ENCODE measurements at places on chromosomes 12 and 14.

- DNase-seq: no peak
These were observed 8.2 kb downstream of the SIX1 start for GRCh38 chr14:60640859-60641741.

DNA sequence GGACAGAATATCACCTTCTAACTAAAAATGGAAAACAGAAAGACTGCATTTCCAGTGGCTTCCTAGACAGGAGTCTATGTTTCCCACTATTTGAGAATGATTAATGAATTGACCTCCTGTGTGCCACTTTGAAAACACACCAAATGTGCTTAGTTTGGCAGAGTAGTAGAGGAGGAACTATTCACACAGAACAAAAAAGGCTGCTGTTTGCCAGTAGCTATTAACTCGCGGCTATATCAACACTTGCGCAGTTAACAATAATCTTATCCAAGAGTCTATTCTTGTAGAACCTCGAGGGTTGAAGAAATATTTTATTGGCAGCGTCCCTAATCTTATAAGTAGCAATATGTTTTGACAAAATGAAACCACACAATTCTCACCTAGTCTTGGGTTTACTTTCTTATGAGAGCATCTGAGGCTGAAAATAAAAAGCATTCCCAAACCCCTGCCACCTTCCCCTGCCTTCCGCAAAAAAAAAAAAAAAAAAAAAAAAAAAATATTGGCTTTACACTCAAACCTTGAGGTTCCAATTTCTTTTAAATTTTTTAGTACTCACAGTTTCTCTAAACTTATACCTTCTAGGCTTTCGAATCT lies 127.3 kb upstream of the FLRT2 start:
- DNase-seq: no peak

DNA sequence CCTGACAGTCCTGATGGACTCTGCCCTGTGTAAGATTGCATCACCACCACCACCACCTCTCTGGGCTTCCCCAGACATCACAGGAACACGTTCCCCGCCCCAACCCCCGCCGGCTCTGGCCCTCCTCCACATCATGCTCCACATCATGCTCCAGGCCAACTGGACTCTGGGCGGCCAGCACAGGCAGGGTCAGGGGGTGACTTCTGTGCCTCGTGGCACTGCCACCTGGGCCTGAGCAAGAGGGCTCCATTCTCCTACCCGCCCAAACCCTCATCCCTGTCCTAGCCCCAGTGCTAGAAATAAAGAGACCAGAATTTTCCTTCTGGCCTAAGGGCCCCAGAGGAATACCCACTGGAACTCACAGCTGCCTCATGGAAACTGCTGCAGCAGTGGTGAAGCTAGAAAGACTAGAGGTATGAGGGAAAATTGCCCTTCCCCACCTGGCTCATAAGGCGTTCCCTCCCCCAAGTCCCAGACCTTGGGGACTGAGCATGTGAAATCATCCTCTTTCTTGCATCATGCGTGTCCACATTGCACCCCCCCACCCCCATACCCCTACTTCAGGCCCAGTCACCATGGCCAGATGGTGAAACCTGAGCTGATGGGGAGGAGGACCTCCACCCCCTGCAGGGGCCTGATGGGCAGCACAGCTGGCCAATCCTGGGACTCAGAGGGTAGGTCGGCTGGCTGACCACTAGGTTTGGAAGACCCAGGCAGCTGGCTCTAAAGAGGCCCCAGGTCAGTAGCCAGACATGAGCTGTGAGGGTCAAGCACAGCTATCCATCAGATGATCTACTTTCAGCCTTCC lies at the start of gene INHBE:
TSS of gene INHBE (plus strand) at position 742 of the 808 bp plus-strand sequence. CDS start 230 bp downstream, outside the sequence.
- no peak for DNase-seq

GRCh38 chr12:68140556-68140955 lies 19.0 kb downstream of the IFNG start:
- DNase-seq: no peak

DNA sequence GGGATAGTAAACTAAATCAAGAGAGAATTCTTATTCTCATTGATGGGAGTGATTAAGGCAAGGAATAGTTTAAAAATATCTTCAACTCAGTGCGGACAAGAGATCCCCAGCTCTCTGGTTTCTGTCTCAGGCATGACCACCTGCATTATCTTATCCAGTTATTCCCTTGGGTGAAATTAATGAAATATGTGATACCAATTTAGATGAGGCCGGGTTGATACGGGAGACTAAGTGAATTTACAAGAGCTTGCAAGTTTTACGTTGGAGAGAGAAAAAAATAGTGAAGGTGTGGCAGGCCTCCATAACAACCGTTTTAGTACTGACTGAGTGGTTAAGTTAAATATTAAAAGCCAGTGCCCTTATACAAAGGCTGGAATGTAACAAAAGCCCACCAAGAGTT lies 61.1 kb upstream of the PLBD1 start:
- DNase-seq: no peak

- no peak for DNase-seq
These were observed 2.0 kb upstream of the ANKRD9 start for GRCh38 chr14:102511538-102511937.

GRCh38 chr12:108576660-108577234 lies 14.4 kb downstream of the ISCU start:
- DNase-seq: no peak

- DNase-seq: no peak
These were observed 23.6 kb downstream of the PYGL start for GRCh38 chr14:50920482-50921230.

DNA sequence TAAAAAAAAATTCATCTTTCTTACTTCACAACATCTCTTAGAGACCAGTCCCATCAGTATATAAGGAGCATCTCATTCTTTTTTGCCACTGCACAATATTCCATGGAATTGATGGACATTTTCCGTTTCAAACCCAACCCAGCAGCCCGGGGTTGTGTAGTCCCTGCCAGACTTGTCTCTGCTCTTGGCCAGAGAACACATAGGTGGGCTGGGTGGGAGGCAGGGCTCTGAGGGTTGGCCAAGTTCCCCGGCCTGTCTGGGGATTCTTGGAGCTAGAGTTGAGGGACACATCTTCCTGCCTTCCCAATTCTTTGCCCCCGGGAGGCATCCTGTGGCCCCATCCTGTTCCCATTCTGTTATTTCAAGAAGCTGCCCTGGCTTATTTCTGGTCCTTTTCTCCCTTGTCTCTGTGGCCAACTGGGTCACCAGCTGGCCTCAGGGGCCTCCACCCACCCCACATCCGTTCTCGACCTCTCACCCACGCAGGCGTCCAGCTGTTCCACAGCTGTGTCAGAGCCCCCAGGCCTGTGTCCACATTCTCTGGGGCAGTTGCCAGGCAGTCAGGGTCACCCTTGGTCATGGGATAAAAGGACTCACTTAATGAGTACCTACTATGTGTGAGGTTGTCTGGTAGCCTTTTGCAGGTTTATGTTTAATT lies 52.0 kb upstream of the CCDC63 start:
- DNase-seq: no peak

DNA sequence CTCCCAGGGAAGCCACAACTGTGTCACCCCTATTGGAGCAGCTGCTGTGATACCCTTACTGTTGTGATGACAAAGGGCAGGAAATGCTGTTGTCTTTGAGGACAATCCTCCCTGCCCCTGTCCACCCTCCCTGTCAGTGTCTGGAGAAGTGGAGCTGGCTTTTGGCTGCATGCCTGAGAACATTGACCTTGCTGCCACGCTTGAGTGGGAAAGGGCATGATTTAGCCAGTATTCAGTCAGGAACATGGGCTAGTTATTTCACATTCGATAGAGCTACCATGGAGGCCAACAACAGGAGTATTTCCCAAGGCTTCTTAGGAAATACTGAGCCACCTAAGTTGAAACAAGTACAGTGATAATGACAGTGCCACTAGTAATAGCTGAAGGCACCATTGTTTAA lies 59.4 kb downstream of the MYRFL start:
- no peak for DNase-seq

- no peak for DNase-seq
These were observed 224.3 kb upstream of the NAV3 start for GRCh38 chr12:77606348-77606747.

GRCh38 chr14:35808076-35808637 lies 938 bp downstream of the RALGAPA1 start:
- no peak for DNase-seq

- no peak for DNase-seq
These were observed 14.1 kb downstream of the SGPP1 start for GRCh38 chr14:63713764-63714163.

DNA sequence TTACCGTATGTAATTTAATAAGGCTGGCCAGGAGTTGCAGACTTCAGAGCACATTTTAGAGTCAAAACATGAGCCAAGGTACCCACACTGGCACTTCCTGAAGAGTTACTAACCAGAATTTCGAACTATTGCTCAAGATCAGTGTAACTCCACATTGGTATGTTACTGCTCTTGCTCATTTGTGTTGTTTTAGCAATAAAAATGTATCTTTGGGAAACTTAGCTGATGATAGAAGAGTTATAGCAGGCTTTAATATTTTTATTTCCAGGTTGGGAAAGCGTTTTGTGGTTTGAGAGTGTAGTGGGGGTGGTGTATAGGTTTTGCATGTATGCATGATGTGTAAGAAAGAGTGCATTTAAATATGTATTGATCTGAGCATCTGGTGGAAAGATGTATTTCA lies 96.6 kb downstream of the SCN8A start:
- DNase-seq: no peak

DNA sequence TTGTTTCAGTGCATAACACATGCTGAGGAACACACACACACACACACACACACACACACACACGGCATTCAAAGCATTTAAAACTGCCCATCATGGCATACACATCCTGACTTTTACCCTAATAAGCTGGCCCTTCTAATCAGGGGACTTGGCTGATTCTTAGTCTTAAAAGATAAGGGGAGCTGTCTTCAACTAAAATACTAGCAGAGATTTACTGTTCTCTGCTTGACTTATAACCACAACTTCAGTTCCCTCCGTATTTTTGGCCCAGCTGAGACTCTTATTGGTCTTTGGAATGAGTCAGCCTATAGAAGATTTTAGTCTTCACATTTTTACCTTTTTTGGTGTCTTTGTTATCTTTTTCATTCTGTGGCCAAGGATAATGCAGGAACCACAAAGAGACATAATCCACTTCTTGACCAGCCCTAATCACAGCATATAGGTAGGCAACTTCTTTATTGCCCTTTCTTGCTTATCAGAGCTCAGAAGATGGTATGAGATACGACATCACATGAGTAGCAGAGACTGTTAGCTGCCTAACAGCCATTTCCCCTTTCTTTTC lies 25.1 kb upstream of the SLC8A3 start:
- DNase-seq: no peak

DNA sequence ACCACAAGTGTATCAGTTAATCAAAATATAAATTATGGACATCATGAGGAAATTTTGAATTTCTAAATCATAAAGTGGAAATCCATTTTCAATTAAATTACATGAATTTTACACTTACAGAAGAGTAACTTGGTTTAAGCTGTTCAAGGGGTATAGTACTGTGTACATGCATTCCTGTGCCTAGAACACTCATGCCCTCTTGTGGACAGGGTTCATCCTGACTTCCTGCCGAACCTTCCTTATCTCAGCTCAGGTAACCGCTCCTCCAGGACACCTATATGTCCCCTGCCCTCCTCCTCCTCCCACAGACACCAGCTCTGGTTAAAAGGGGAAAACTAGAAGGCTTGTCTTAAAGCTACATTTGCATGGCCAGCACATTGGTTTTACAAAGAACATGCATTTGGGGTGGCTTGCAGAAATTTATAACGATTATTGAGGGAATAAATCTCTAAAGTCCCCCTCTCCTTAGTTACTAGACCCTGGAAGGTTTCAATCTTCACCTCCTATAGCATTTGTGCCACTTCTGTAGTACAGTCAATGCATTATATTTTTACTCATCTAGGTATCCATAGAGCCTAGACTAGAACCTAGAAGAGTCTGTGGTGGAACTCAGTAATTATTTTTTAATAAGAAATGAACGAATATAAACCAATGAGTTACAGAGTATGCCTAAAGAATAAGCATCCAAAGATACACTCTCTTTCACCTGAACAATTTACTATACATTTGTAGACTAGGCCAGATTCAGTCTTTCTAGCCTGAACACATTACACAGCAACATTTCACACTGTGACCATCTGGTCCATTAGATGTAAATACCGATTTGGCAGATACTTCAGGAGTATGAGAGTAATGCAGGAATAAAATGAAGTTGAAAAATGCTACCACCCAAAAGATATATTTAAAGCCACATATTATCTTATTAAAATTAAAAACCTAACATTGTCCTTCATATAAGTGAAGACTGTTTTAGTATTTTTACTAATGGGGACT lies 345.6 kb downstream of the PAWR start:
- DNase-seq: no peak

DNA sequence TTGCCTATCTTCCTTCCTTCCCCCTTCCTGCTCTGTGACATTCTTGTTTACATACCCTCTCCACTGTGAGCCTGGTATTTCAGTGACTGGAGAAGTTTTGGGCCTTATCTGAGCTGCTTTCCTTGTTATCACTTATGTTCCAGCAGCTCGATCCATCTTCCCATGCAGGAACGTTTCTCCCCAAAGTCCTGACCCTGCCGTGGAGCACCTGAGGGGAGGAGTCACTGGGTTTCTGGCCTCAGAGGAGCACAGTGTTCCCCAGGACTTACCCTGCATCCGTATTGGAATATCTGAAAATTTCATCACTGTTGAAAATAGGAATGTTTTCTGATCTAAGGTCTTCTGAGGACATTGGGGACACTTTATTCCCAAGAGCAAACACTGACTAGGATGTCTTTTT lies 141.8 kb downstream of the CACNA1C start:
- no peak for DNase-seq

- no peak for DNase-seq
These were observed 1.2 kb downstream of the CDK2AP1 start for GRCh38 chr12:123270214-123271000.
